ENCODE measurements at places on chromosomes 6 and 20. TPM values are rescaled to one million over a fixed set of nuclear protein-coding genes. Genes with fewer than 3 reads are reported as not detected.

The FKBP1C gene
- not detected for total RNA-seq

The MYLK4 gene
- 0.13 TPM for total RNA-seq

The LY6G6C gene
- total RNA-seq = 0.38 TPM

The FGD2 gene
- under 0.01 TPM for total RNA-seq

The PSORS1C2 gene
- not detected for total RNA-seq

The TRAPPC3L gene
- total RNA-seq = not detected

The DNAH8 gene
- total RNA-seq = not detected

The STMND1 gene
- not detected for total RNA-seq

The RIPOR3 gene
- 0.53 TPM for total RNA-seq

The AVP gene
- not detected for total RNA-seq

The RAET1G gene
- total RNA-seq = 45.0 TPM

The SLC29A1 gene
- total RNA-seq = 1.8 TPM

The APOM gene
- total RNA-seq = 0.26 TPM

The SLC17A3 gene
- not detected for total RNA-seq

The WFDC9 gene
- not detected for total RNA-seq

The CST4 gene
- not detected for total RNA-seq

The OXT gene
- not detected for total RNA-seq

The SLC22A23 gene
- 18.7 TPM for total RNA-seq

The NCOA7 gene
- total RNA-seq = 39.0 TPM

The NAPB gene
- total RNA-seq = 9.9 TPM

The GSTA2 gene
- total RNA-seq = not detected

The LEMD2 gene
- 62.6 TPM for total RNA-seq

The FAM217A gene
- not detected for total RNA-seq

The HLA-DPB1 gene
- not detected for total RNA-seq

The RUNX2 gene
- 0.79 TPM for total RNA-seq

The HLA-DRB5 gene
- not detected for total RNA-seq

The TTLL9 gene
- total RNA-seq = under 0.01 TPM

The SPDEF gene
- 2.4 TPM for total RNA-seq

The PHACTR2 gene
- total RNA-seq = 37.8 TPM

The LGSN gene
- total RNA-seq = under 0.01 TPM

The HCRTR2 gene
- total RNA-seq = not detected

The FBXO9 gene
- 31.2 TPM for total RNA-seq

The CDC5L gene
- 16.8 TPM for total RNA-seq

The CST1 gene
- total RNA-seq = not detected

The TOX2 gene
- total RNA-seq = not detected

The TAB2 gene
- total RNA-seq = 25.1 TPM

The ACTL10 gene
- 1.6 TPM for total RNA-seq

The SLC22A7 gene
- not detected for total RNA-seq

Measured in bronchial epithelial cell (primary cell).